ENCODE measurements at places on chromosomes 3 and 15. TPM values are rescaled to one million over a fixed set of nuclear protein-coding genes. Genes with fewer than 3 reads are reported as not detected.

DNA sequence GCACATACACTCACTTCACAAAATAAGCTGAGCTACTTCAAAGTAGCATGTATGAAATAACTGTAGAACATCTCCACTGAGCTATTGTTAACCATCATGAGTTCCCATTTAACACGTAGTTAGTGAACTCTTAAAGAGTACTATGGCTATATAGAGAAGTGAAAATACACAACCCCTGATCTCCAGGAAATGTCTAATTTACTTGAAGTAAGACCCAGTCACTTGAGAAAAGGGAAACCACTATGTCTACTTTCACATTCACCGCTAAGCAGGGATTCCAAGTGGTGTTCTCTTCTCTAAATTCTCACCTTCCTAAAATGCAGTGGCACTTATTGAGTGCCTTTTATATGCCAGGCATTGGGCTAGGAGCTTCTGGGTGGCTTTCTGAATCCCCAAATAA, 35.0 kb upstream of the COLQ start:
- DNase-seq = no peak

DLL4 gene
- total RNA-seq = 0.43 TPM

- no peak for DNase-seq
Observed at GRCh38 chr3:126827121-126827520, 123.1 kb downstream of the CHCHD6 start.

ZNF660 gene
- 8.3 TPM for total RNA-seq

- DNase-seq = no peak
Observed at GRCh38 chr3:188338086-188338485, 184.1 kb downstream of the LPP start.

DNA sequence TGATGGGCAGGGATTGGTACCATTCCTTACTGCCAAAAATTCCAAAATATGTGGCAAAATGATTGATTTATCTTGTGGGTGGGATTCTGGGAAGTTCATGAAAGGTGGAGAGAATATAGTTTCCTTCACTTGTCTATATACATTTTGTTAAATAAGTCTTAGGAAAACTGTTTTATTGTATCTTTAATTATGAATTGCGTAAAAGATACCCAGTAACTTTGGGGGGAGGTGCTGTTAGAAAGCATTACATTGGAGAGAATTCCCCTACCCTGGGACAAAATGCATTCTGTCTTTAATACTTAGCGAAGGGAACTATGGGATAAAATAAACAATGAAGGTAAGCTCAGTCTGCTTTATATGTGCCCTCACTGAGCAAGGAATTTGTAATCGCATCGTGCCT, 4.6 kb downstream of the SETD5 start:
- no peak for DNase-seq

ENTPD3 gene
- total RNA-seq = not detected

THRB gene
- total RNA-seq = not detected

- no peak for DNase-seq
Observed at GRCh38 chr15:48391950-48392349, 60.7 kb downstream of the DUT start.

DNA sequence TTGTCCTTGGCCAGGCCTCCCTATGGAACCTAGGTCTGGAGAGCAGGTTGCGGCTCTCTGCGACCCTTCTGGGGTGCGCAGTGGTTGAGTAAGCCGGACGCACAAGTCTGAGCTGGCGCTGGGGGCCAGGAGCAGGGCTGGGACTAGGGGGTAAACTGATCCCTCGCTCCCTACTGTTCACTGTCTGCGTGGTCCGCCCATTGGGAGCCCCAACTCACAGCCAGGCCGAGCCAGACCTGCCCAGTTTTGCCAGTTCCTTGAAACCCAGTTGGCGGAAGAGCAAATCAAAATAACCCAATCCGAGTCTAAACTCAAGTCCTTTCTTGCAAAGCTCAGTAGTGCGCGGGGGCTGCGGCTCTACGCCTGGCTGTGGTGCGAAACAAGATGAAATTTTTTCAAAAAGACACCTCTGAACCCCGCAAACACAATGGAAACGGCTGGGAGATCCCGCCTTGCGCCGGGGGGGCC, 17.5 kb downstream of the RGMA start:
- DNase-seq = peak; percentile 55

DNA sequence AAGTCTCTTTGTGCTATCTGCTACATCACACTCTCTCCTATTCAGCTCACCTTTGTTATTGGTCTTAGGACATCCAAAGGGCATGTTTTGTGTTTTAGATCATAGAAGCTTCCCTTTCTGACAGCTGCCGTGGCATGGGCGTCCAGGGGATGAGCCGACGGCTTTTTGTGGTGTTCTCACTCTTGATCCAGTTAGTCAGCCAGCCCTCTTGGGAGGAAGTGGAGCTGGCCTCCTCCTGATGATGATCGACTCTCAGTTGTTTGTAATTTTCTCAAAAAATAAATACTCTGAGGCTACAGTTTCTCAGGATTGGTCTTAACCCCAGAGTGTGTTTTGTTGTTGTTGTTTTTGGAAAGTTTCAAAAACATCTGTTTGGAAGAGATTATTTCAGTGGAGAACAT, 34.4 kb downstream of the BOC start:
- peak; percentile 56 for DNase-seq

DNA sequence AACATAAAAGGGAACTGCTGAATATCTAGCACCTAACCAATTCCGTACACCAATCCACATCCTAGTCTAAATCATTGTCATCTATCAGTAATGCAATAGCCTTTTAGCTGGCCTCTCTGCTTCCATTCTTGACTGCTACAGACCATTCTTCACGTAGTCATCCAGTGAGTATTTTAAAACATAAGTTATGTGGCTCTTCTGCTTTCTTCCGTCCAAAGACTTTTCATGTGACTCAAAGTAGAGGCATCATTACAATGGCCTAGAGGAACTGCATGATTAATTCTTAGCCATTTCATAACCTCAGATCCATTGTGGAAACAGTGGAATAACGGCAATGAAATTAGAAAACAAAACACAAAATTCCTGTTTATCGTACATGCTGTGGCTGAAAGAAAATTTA, 88.9 kb upstream of the CBLB start:
- DNase-seq = no peak

GRCh38 chr15:83747050-83747717, 93.3 kb downstream of the ADAMTSL3 start:
- peak; percentile 68 for DNase-seq

DNA sequence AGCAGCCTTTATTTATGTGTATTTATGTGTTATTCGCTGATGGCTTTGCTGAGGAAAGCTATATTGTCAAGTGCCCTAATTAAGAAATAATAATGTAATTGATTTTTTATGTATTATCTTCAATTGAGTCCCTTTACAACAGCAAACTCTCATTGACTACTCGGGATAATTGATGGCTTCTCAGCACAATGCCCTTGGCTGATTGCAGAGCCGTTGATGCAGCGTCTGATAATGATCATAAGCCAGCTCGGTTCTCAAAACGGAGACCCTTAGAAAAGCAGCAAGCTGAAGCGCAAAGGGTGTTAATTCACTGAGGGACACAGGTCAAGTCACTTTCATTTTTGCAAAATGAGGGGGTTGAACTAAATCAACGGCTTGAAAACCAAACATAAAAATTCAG, 357.1 kb upstream of the KCNH8 start:
- no peak for DNase-seq

- DNase-seq = peak; percentile 6
Observed at GRCh38 chr15:52653431-52653964, 25.7 kb downstream of the ATOSA start.

ARNT2 gene
- total RNA-seq = 2.2 TPM

DNA sequence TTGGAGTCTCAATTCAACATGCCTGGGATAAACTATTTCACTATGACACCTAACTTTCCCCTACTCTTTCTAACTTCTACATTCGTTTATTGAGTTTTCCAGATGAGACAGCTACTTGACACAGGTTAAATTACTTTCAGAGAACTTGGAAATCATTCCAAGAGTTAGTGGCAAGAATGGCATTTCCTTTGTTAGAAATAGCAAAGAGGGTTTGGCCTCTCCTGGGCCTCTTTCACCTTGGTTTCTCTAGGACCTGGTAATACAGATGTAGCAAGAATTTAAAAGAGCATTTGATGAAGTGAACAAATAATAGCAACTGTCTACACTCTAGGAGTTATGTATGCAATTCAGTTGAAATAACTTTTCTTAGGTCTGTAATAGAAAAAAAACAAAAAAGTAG, 748.9 kb downstream of the MECOM start:
- no peak for DNase-seq

DPP8 gene
- total RNA-seq = 34.7 TPM

IL20RB gene
- total RNA-seq = 1.0 TPM

- DNase-seq = no peak
Observed at GRCh38 chr15:52383100-52383588, 87.5 kb upstream of the MYO5C start.

GRCh38 chr3:158743664-158744566, 11.7 kb upstream of the RARRES1 start:
- DNase-seq = no peak

DNA sequence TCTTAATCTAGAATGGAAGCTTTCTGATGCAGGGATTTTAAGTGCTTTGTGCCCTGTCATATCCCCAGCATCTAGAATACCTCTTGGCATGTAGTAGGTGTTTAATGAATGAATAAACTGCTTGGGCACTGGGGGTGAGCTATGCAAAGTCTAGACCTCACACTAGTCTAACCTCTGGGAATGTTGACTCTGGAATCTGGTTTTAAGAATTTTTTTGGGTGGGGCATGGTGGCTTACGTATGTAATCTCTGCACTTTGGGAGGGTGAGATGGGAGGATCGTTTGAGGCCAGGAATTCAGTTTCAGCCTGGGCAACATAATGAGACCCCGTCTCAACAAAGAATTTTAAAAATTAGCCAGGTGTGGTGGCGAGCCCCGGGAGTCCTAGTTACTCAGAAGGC, 146.3 kb upstream of the RGMA start:
- DNase-seq = no peak

CHST2 gene
- total RNA-seq = 2.3 TPM

GRCh38 chr3:52791928-52792327, 2.7 kb upstream of the ITIH3 start:
- no peak for DNase-seq

- no peak for DNase-seq
Observed at GRCh38 chr15:61943992-61944391, 116.3 kb downstream of the VPS13C start.

DNA sequence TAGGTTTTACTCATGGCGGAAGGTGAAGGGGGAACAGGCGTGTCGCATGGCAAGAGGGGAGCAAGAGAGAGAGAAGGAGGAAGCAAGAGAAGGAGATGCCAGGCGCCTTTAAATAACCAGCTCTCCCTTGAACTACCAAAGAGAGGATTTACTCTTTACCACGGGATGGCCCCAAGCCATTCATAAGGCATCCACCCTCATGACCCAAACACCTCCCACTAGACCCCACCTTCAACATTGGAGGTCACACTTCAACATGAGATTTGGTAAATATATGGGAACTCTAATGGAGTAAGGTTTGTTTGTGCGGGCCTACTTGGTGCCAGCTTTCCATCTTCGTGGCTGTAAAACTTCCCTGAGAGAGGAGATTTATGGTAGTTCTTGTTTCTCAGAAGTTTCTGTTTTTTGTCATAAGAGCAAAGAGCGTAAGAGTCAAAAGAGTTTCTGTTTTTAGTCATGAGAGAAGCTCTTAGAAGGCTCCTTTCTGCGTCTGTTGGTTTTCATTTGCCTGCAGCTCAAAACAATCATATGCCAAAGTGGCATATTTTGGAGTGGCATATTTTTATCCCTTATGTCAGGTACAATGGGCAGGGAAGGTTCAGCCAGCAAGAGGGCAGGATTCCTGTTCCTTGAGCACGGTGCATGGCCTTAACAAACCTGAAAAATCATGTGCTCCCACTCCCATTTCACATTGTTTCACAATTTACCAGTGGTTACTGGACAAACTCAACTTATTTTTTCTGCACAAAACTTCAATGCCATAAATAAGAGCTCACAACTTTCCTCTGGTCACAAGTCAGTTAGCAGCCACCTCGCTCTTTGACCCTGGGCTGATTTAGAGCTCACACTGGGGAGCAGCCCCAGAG, 12.5 kb downstream of the PML start:
- no peak for DNase-seq

GRCh38 chr3:54146506-54147239, 24.3 kb downstream of the CACNA2D3 start:
- DNase-seq = peak; percentile 10

CCDC33 gene
- total RNA-seq = 1.2 TPM

- no peak for DNase-seq
Observed at GRCh38 chr15:91769894-91770293, 83.6 kb upstream of the SLCO3A1 start.

DNA sequence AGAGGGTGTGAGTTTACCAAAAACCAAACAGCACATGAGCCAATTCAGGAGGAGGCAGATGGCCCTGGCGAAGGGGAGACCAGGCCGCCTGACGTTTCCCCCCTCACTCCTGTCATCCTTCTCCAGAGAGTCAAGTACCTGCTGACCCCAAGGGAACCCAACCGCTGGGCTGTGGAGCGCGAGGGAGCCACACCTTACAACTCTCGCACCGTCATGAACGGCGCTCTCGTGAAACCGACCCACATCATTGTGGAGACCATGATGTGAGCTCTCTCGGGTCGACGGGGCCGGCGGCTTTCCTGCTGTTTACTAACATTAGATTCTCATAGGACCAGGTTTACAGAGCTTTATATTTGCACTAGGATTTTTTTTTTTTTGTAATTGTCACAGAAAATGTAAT, 55.4 kb downstream of the GRIP2 start:
- no peak for DNase-seq

GRCh38 chr15:95446854-95447253, 883.6 kb upstream of the NR2F2 start:
- DNase-seq = no peak

DNA sequence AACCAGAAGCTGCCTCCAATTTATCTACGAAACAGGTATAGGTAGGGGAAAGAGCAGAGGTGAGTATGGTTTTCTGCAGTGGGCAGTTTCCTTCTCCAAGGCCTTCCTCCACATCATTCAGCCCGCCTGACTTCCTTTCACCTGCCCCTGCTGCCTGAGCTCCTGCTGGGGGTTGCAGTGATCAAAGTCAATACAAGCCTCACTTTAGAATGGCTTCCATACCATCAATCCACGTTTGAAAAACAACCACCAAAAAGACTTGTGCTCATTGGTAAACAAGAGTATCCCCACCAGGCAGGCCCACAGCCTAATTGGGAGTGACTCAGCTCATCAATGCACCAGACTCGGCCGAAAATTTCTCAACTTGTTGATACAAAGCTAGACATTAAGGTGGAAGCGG, 159.9 kb downstream of the MAGI1 start:
- no peak for DNase-seq

EPHB1 gene
- 2.1 TPM for total RNA-seq

ALS2CL gene
- total RNA-seq = 6.5 TPM

BNIP2 gene
- 87.0 TPM for total RNA-seq

ABI3BP gene
- total RNA-seq = 0.61 TPM

PPP2R3A gene
- total RNA-seq = 13.9 TPM

ITGA11 gene
- total RNA-seq = not detected

GRCh38 chr15:29756358-29757267, 65.7 kb downstream of the TJP1 start:
- DNase-seq = no peak

DNA sequence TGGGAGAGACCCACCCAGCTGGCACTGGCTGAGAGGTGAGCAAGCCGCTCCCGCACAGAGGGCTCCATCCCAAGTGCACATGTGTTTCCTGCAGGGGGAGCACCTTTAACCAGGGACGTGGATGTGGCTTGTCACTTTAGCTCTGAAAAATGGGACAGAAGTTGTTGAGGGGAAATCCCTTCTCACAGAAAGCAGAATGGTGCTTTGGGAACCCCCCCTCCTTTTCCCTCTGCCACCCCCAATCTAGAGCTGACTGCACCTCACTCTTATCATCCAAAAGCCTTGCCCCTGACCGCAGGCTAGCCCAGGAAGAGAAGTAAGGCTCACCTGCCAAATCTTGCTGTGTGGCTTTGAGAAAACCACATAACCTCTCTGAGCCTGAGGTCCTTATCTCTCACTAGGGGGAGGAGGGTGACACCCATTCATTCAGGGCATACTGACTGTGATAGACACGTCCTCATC, 77.9 kb downstream of the RPN1 start:
- peak; percentile 37 for DNase-seq

TMCO5A gene
- total RNA-seq = not detected

NDN gene
- total RNA-seq = not detected
